Stimulated activated CD8-positive, alpha-beta memory T cell treated with anti-CD3 and anti-CD28 coated beads, Interleukin-15, amount 100 ng/mL, for 48 hours (primary cell): ENCODE measurements at places on chromosomes 12 and 14.

DNA sequence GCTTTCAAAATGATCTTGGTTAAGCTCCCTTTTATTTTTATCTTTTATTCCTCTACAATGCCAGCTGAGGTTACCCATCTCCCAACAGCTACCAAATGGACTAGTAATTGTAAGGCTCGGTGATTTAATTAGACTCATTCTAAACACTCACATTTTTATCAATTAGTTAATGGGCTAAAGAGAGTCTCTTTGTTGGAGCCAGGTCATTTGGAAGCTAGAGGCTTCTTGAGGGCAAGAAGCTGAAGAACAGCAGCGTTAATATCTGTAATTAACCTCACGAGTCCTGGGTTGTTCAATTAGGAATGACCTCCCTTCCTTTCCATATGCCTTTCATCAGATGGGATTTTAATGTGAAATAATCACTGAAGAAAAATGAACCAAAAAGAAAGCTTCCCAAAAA lies 56.9 kb downstream of the OTX2 start:
- no peak for DNase-seq

DNA sequence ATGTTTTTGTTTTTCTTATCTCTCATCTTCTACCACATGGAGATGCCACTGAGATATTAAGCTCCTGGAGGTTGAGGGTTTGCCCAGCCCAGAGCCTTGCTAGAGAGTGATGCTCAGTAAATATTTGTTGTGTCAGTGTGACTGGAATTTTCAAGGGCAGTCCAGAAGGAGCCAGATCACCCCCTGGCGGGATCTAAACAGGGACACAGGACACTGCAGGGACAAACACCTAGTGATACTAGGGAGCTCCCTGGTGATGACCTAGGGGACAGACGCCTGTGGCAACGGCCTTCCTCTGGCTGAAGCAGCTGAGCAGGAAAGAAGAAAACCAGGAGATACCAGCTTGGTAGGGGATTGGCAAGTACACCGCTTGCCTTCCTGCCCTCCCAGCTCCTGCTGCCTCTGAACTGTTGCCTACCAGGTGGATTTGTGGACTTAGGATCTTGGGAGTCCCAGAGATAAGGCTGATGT lies 714.4 kb upstream of the TBX3 start:
- DNase-seq: no peak

GRCh38 chr12:116459916-116460663 lies 99.1 kb upstream of the MAP1LC3B2 start:
- no peak for DNase-seq

GRCh38 chr12:48969833-48970701 lies 1.5 kb downstream of the WNT10B start:
- no peak for DNase-seq

DNA sequence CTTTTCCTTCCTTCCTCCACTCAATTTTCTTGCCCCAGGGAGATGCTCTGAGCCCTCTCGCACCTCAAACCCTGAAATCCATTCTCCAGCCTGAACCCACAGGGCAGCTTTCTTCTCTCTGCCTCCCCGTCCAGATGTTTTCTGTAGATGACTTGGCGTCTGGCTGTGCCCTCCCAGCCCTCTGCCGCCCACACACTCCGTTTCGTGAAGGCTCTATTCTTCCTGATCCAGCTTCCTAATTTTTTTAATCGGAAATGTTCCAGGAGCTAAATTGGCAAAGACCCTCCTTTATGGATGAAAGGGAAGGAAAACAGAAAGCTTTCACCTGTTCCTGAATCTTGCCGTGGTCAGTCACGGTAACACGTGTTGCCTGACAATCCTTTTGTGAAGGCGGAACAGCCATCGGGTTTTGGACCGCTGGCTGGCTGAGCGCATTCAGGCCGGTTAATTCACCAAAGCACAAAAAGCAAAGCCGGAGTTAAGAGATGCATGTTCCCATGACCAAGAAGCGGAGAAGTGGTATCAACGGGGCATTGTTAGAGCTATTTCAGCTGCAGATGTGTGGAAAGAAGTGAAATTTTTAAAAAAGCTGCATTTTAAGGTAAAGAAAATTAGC lies 70.2 kb upstream of the FBRSL1 start:
- no peak for DNase-seq

- DNase-seq: no peak
Observed at GRCh38 chr12:128018067-128018466, 248.9 kb upstream of the TMEM132C start.

DNA sequence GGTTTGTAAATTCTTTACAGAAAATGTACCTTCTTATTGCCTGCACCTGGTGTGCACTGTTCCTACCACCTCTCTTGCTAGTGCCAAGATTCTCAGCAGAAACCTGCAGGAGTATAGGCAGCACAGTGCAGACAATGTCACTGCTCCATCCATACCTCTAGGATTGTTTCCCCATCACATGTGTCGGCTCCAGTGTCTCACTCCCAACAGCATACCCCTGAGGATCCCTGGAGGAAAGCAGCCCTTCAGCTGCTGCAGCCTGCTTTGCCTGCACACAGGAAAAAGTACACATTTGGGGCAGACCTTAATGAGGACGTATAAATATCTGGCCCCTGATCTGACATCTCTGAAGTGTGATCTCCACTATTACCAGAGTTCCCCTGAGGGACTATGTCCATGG lies 235.5 kb downstream of the MDGA2 start:
- DNase-seq: no peak

GRCh38 chr14:76955575-76956315 lies 72.8 kb downstream of the IRF2BPL start:
- no peak for DNase-seq
